ENCODE measurements at places on chromosomes 16 and 17. TPM values are rescaled to one million over a fixed set of nuclear protein-coding genes. Genes with fewer than 3 reads are reported as not detected.

Gene ACSM2A
- total RNA-seq: not detected

Gene NPIPA2
- 1.00 TPM for total RNA-seq

Gene GP1BA
- not detected for total RNA-seq

Gene RNF227
- 2.5 TPM for total RNA-seq

Gene CDH3
- total RNA-seq: 0.33 TPM

Gene MIF4GD
- 8.3 TPM for total RNA-seq

Gene CORO1A
- 2.9 TPM for total RNA-seq

Gene MT1F
- 0.22 TPM for total RNA-seq

Gene CES2
- 29.5 TPM for total RNA-seq

Gene CA5A
- not detected for total RNA-seq

Gene NUFIP2
- total RNA-seq: 30.6 TPM

Gene MARF1
- 15.1 TPM for total RNA-seq

Gene KCNG4
- not detected for total RNA-seq

Gene TBC1D28
- not detected for total RNA-seq

Gene MYH1
- not detected for total RNA-seq

Gene MAP2K6
- 0.87 TPM for total RNA-seq

Gene IRF8
- not detected for total RNA-seq

Gene OR1F1
- not detected for total RNA-seq

Gene HOXB9
- not detected for total RNA-seq

Gene STX8
- total RNA-seq: 69.5 TPM

Gene CPHXL2
- not detected for total RNA-seq

Gene LITAFD
- total RNA-seq: not detected

Gene FAAP100
- 17.8 TPM for total RNA-seq

Gene CAMTA2
- total RNA-seq: 4.6 TPM

Gene PRSS21
- 3.4 TPM for total RNA-seq

Data from uterine smooth muscle cell (primary cell).